SK-MEL-5 (cell line): ENCODE measurements at places on chromosomes 11 and 22. TPM values are rescaled to one million over a fixed set of nuclear protein-coding genes. Genes with fewer than 3 reads are reported as not detected.

Gene GRAMD1B
- 709 and 721 TPM in 2 replicates for total RNA-seq

DNA sequence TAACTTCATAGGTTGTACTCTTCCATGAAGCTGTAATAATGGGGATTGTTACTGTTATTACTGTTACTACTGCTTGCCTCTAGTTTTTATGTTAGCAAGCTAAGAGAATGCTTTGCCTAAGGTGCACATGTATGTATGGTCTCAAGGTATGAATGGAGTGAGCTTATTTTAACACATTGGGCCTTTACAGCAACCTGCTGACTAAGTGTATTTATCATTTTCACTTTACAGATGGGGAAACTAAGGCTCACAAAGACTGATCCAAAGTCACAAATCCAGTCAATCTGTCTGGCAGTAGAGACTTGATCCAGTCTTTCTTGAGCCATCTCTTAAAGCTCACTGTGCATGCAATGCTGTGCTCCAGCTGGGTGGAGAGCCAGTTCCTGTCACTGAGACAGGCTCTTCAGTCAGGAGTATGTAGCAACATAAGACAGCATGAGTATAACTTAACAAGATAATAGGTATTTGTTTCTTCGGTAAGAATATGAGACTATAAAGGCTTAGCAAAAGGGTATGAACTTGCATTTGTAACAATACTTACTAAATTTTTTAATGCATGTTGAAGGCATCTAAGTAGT lies 66.5 kb downstream of the PPP2R1B start:
- DNase-seq, result no peak

GRCh38 chr11:96168623-96169022 lies 174.4 kb downstream of the MAML2 start:
- DNase-seq, result no peak

- no peak for DNase-seq
These were observed 118.2 kb upstream of the CSNK2A3 start for GRCh38 chr11:11471201-11471600.

GRCh38 chr11:27153136-27153535 lies 112.5 kb downstream of the BBOX1 start:
- no peak for DNase-seq

DNA sequence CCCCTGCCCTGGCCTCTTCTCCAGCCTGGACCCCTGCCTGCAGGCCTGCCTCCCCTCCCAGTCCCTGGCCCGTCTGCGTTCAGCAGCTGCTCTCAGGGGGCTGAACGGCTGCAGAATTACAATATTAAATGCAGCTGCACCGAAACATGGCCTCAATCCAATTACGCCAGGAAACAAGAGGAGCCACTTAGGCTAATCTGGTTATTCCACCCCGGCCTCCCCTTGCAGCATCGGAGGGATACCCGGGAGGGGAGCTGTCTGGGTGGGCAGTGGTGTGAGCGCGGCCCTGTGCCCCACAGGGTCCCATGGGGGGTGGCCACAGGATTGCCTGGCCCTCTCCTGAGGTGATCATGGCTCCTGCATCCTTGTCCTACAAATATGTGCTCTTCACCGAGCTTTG lies 42.6 kb downstream of the FLRT1 start:
- no peak for DNase-seq

DNA sequence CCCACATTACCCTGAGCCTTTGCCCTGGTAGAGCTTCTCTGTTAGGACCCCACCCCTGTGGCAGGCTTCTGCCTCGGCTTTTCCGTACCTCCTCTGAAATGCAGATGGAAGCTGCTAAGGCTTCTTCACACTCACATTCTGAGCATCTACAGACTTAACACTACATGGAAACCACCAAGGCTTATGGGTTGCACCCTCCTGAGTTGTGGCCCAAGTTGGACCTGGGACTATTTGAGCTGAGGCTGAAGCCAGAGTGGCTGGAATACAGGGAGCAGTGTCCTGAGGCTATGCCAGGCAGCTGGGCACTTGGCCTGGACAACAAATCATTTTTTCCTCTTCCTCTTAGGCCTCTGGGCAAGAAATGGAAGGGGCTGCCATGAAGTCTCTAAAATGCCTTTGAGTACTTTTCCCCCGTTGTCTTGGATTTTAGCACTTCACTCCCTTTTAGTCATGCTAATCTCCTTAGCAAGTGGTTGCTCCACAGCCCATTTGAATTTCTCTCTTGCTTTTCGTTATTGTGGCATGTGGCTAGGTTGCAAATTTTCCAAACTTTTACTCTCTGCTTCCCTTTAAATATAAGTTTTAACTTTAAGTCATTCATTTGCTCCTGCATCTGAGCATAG lies 114.8 kb upstream of the FIBIN start:
- no peak for DNase-seq

DNA sequence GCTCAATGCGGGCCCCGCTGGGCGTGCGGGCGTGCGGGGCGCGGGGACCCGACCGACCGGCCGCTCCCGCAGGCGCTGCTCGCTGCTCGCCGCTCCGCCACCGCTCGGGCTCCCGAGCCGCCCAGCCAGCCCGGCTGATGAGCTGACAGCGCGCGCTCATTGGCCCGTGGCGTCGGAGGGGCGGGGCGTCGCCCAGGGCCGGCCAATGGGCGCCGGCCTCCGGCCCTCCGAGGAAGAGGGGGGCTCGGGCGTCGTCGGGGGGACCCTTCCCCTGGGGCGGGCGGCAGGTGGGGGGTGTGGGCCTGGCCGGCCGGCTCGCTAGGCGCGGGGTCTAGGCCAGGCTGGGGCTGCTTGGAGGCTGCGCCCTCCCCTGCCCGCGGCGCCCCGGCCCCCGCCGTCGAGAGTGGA lies at the start of gene SCUBE1:
Gene SCUBE1 (minus strand): TSS at position 111 of the 408 bp plus-strand sequence. CDS start 111 bp downstream, outside the sequence.
- peak; percentile 64 for DNase-seq

DNA sequence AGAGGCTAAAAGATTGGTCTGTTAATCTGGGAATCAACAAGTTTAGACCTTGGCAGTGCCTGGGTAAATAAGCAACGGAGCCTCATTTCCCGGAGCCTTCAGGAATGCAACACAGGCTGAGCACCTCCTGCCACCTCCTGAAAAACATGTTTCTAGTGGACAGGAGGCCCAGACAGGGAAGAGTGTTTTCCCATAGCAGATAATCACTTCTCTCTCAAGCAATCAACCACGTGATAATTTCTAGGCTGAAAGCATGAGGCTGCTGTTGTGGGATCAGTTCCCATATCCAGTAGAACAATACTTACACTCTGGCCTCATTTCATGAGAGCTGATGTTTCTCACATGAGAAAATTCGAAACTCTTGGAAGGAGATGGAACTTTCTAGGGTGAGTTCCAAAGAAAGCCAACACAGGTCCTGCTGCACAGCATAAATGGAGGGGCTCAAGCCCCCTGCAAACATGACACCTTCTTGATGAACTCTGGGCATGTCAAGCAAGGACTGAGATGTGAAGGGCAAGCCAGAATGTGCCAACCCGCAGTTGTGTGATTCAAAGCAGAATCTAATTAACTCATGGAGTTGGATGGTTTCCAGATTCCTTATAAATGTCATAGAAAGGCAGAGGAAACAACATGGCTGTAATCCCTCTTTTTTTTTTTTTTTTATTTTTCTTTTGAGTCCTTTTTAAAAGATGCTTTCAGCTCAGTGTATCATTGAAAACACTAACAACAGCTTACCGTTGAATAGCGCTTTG lies 228.5 kb upstream of the SESN3 start:
- DNase-seq, result no peak

DNA sequence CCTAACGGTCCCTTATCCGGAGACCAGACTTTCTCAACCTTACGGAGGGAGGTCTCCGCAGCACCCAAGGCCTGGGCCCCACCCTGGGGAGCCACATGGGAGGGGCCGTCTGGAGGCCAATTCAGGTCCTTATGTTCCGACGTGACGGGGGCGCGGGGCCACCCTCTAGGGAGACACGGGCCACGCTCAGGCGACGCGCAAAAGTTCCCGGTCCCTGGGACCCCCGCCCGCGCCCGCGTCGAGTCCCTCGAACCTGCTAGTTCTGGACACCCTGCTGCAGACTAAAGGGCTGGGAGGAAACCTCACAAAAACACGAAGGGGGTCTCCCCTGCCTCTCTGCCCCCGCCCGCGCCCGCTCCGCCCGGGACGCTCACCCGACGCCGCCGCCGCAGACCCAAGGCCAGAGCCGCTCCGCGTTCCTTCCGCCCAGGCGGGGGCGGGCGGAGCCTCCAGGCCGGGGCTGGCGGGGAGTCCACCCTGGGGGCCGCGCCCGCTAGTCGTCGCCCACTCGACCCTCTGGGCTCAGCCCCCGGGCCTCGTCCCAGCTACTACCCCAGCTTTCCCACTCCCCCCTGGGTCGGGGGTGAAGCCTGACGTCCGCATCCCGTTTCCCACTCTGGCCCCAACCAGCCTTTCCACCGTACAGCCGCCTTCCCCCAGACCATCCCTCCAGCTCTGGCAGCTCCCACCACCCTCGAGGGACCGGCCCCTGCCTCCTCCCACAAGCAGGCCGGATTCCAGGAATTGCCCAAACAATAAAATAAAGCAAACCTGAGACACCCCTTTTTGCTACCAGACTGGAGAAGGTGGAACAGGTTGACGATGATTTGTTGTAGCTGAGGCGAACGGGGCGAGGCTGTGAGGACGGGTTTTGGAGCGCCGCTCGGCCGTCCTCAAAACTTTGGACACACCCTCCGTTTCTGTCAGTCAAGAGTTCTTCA lies 2.7 kb downstream of the RNH1 start:
- DNase-seq, result no peak

DNA sequence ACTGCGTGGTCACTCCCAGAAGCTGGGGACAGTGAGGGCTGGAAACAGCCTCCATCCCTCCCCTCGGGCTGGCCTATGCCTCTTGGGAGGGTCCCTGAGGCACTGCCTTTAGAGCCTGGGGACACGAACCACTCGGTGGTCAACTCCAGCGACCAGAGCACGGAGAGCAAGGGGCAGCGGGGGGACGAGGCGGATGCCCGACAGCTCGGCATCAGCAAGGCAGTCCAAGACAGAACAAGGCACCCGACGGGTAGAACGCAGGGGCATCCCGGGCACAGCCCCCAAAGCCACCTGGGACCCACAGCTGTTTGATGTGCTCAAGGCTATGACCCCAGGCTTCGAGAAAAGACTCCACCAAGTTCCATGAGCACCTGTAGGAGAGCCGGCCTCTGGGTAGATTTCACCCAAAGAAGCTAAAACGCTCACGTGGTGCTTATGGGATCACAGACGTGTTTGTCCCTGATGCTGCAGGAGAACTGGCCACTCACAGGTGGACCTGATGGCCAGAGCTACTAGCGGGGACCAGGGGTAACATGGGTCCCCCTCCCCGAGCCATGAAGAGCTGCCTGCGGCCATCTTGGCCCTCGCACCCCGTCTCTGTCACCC lies 510 bp upstream of the LSP1 start:
- DNase-seq, result no peak
